Muscle of back (tissue), 13 donors: ENCODE measurements at places on chromosomes 2 and 18. TPM values are rescaled to one million over a fixed set of nuclear protein-coding genes. Genes with fewer than 3 reads are reported as not detected.

GRCh38 chr18:2471523-2471922 is 99.8 kb downstream of the METTL4 start:
- no peak for DNase-seq

- DNase-seq: no peak
Measured at GRCh38 chr18:51064256-51064655, 34.2 kb downstream of the SMAD4 start.

ALPG gene
- not detected for polyA plus RNA-seq

GRCh38 chr18:75314117-75314516 is 103.5 kb downstream of the TSHZ1 start:
- no peak for DNase-seq

DNA sequence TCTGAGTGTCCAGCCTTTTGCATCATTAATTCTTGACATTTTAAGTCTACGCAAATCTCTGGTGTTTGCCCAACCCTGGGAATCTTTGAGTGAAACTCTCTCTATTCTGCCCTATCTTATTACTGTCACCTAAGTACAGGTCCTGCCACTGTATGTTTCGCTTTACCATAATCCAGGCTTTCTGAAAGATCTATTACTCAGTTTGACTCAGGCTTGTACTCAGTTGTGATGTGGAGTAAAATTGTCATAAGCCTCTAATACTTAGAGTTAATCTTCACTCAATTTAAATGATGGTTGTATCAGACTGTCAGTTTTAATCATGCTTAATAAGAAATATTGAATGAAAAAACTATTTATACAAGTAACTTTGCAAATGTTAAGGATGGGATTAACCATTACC is 30.3 kb upstream of the RAPGEF4 start:
- no peak for DNase-seq

- DNase-seq: no peak
Measured at GRCh38 chr2:234880551-234881211, 71.1 kb upstream of the SH3BP4 start.
